ENCODE measurements at places on chromosomes 3 and 15.

GRCh38 chr3:52119099-52119498 is 35.1 kb downstream of the POC1A start:
- no peak for DNase-seq

DNA sequence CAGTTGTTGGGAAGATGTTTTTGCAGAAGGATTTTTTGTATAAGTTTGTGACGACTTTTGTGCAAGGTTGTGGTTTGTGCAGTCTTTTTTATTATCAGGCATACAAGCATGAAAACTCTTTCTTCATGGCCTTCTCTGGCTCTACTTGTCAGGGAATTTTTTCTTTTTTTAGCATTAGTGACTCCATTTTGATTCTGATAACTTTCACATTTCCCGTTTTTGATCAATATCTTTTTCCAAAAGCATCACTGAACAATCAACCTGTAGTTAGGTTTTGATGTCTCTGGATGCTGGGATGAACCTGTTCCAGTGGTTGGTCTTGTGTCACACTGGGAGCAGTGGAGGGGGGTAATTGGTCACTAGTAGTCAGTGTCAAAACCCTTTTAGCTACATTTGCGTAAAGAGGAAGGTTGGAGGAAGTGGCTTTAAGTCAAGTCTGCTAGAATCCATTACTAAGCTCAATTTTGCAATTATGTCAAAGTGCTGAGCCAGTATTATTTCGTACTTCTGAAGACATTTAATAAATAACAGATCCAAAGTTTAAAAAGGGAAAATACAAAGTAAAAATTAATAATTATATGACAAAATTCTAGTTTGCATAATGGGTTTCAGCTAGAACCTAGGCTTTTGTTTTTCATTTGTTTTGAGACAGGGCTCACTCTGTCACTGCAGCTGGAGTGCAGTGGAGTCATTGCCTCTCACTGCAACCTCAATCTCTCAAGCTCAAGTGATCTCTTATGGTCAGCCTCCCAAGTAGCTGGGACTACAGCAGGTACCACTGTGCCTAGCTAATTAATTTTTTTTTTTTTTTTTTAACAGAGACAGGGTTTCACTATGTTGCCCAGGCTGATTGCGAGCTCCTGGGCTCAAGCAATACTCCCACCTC is 18.8 kb upstream of the CFAP161 start:
- no peak for DNase-seq

DNA sequence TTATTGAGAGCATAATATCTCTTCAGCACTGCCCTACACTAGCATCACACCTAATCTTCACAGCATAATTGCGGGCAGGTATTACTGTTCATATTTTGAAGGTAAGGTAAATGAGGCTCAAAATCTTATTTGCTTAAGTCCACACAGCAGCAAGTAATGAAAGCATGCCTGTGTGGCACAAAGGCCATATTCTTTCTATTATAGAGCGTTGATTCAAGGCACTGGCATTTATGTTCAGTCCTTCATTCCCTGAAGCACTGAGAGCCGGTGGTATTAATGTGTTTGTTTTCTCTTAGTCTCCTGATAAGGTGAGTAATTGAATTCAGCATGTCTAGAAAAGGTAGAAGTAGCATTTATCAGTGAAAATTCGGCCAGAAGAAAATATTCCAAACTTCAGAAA is 231.2 kb downstream of the BBX start:
- no peak for DNase-seq

GRCh38 chr3:150223558-150223957 is 184.5 kb upstream of the TSC22D2 start:
- DNase-seq, result no peak

DNA sequence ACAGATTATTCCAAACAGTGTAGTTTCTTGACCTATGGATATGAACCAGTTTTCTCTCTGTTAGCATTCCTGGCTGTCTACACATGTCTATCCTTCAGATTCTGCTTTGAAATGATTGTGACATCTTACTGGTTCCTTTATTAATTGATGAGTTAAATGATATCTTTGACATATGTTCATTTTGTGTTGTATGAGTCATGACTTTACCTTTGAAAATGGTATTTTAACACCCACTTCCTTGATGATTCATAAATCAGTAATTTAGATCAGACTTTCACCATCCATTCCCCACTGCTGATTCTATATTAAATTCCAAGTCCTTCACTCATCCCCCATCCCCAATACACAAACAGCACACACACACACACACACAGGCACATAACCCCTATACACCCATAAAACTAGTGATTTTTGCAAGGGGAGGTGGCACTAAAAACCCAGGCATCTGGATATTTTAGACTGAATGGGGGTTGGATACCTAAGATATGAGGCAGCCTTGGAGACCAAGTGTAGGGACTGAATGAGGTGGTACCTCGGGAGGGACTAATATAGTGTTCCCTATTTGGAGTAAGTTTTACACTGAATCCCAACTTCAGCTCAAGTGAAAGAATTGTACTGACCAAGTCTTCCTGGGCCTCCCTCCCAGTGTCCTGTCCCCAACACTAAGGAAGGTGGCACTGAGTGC is 9.7 kb downstream of the CCK start:
- no peak for DNase-seq

DNA sequence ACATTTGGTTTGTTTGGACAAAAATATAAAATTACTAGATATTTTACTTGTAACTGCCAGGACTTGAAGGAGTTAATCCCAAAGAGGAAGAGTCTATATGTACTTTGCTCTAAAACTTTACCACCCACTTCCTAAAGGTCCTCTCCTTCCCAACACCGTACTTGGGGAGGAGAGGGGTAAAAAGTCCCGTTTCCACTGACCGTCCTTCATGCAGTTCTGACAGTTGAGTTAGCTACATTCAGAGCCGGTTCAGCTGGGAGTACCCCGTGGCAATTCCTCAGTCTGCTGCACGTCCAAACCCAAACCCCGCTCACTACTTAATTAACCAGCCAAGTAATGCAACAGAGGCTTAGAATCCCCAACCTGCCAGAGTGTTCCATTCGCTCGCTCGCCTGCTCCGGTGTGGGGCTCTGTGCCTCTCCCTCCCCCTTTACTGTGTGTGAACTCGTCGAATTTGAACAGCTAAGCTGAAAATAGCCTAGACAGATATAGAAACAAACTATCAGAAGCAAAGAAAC is 519.7 kb downstream of the FOXP1 start:
- no peak for DNase-seq

GRCh38 chr3:123122057-123122456 is 55.2 kb downstream of the PDIA5 start:
- no peak for DNase-seq

- no peak for DNase-seq
Observed at GRCh38 chr3:160319322-160319721, 79.7 kb downstream of the IFT80 start.

DNA sequence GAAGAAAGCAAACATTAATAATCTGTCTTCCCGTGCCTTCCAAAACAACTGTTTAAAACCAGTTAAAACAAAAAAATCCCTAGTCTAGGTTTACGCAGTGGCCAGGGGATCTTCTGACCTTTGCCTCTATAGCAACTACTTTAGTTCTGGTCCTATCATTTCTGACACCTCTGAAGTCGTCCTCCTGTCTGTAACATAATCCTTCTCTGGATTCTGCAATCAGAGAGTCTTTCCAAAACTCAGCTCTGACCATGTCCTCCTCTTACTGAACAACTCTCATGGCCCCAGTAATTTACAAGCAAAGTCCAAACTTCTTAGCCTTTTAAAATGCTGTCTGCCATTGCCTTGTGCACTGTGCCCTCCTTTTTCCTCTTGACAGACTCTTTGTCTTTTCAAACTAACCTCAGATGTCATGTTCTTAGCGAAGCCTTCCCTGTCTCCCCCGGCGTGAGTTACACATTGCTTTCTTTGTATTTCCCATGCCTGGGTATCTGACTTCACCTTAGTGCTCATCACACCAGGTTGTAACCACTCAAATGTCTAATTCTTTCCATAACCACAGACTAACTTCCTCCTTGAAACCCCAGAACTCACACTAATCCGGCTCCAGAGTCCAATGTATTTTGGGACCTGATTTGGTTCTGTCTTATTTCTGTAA is 105.2 kb upstream of the BNIP2 start:
- DNase-seq, result no peak

GRCh38 chr3:120460862-120461261 is 10.1 kb upstream of the FSTL1 start:
- DNase-seq, result no peak

DNA sequence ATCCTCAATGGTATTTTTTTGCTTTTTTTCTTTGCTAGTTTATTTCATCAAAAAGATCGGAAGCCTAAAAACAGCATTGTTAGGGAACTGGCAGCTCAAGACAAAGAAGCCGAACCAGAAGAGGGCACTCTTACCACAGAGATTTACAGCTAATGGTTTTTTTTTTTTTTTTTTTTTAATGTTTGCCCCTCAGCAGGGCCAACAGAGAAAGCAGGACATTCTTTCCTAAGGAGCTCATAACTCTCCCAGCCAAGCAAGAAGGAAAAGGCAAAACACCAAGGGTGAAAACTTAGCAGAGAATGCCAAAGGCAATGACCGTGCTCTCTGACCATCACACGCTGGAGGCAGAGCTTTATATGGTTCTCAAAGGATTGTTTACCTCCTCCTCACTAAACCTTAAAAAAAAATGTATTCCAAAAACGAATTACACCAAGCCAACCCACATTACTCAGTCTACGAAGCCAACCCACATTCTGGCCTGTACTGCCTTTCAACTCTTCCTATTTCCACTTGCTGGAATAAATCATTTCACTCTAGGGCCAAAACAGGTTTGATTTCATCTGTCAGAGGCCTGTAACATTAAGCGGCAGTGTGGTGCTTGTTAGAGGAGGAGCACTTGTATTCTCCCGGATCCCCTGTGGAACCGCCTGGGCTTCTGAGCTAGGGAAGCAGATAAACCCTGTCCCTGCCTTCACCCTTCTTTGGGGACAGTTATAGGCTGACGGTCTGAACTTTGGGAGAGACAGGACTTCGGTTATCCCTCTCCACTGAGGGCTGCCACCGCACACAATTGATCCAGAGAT is 35.6 kb upstream of the GYG1 start:
- peak; percentile 38 for DNase-seq

DNA sequence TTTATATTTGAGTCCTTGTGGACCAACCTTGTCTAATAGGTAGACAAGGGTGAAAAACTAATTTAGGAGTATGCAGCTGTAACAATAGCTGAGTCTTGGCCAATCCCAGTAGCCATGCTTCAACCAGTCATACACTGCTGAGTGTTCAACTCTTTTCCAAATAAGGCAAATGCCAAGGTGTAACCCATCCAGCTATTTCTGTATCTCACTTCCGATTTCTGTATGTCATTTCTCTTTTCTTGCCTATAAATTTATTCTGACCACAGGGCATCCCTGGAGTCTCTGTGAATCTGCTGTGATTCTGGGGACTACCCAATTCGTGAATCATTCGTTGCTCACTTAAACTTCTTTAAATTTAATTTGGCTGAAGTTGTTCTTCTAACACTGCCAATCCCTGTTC is 93.2 kb downstream of the MAGI1 start:
- no peak for DNase-seq

DNA sequence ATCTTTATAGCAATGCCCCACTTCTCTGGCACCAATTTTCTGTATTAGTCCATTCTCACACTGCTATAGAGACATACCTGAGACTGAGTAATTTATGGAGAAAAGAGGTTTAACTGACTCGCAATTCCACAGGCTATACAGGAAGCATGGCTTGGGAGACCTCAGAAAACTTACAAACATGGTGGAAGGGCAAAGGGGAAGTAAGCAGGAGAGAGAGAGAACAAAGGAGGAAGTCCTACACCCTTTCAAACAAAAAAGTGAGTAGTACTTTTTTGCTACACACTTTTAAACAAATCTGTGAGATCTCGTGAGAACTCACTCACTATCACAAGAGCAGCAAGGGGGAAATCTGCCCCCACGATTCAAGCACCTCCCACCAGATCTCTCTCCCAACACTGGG is 67.8 kb upstream of the ZBED2 start:
- no peak for DNase-seq

GRCh38 chr15:88938802-88939485 is 25.8 kb upstream of the MFGE8 start:
- DNase-seq, result no peak

DNA sequence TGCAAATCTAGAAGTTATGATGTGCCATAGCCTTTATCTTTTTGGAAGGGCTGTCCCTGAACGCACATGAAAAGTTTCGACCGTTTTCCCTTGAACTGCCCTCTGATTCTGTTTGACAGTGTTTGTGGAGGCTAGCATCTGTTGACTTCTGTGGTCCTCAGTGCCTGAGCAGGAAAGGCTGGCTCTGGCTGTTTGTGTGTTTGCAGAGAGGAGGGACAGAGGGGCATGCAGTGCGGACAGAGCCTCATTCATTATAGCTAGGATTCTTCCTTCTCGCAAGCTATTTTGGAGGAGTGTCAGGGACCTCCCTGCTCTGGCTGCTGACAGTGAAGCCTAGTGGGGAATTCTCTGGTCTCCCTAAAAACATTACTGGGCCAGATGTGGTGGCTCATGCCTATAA is 64.5 kb downstream of the CDAN1 start:
- DNase-seq, result no peak

DNA sequence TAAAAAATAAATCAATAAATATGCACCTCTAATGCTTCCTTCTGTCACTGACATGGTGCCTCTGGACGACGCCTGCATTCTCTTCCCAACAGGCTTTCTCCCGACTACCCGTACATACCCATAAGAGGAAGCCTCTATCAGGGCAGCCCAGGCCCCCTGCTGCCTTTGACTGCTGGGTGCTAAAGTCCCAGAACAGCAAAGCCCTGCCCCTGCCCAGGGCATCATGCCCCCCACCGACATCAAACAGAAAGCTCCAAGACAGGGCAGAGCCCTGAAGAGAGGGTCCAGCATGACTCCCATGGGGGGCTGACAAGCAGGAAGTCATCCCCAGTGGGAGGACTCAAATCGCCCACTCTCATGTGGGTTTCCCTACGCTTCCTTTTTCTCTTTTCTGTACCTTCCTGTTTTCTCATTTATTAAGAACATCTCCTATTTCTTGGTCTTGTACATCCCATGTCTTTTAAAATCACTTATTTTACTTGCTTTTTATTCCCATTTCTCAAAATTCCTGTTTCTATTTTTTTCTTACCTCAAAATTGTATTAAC is 23.4 kb downstream of the XPC start:
- DNase-seq, result no peak

- DNase-seq, result no peak
Observed at GRCh38 chr3:99669879-99670555, 31.6 kb downstream of the COL8A1 start.
